ENCODE measurements at places on chromosomes 2 and 18.
A peak's percentile ranks its signal among the peaks of the same experiment; 100 is the strongest.

DNA sequence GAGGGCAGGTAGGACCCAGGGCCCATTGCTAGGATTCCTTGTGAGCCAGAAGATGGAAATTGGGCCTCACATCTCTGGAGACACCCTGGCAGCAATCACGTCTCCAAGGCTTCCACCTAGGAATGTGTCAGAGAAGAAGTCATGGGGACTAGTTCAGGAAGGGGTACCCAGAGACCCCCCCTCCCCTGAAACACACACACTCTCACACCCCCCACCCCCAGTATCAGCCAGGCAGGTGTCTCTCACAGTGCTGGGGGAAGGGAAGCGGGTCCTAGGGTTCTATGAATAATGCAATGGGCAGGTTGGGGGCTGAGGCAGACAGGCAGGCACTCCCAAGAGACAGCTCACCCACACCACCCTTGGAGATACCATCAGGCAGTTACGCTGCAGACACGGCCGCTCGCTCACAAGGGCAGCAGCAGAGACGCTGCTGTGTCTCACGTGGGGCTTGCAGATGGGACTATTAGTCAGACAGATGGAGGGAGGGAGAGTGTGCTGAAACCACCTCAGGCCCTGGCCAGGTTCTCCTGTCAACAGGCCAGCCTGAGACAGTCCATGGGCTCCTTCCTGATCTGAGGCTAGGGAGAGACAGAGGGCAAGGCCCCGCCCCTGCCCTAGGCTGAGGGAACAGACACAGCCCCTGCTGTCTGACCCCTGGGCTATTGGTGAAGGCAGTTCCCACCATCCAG, 134.6 kb downstream of the CYP26B1 start:
- DNase-seq, result peak; percentile 16

- DNase-seq, result no peak
Measured at GRCh38 chr2:213766465-213766901, 482.2 kb downstream of the SPAG16 start.

- DNase-seq, result no peak
Measured at GRCh38 chr18:58143386-58143785, 99.4 kb downstream of the NEDD4L start.

- DNase-seq, result no peak
Measured at GRCh38 chr2:65407240-65407639, 25.2 kb downstream of the SPRED2 start.

- peak; percentile 27 for DNase-seq
Measured at GRCh38 chr18:49020621-49021021, 69.9 kb upstream of the SMAD7 start.

GRCh38 chr2:128359841-128360240, 41.2 kb upstream of the HS6ST1 start:
- DNase-seq, result no peak

Data from H54 (cell line).